Omental fat pad (tissue), 4 donors: ENCODE measurements at places on chromosomes 1 and 21.

GRCh38 chr1:110084227-110085078 lies 14.0 kb upstream of the ALX3 start:
- DNase-seq, result no peak

- no peak for DNase-seq
Observed at GRCh38 chr1:72845381-72845780, 563.0 kb upstream of the NEGR1 start.

DNA sequence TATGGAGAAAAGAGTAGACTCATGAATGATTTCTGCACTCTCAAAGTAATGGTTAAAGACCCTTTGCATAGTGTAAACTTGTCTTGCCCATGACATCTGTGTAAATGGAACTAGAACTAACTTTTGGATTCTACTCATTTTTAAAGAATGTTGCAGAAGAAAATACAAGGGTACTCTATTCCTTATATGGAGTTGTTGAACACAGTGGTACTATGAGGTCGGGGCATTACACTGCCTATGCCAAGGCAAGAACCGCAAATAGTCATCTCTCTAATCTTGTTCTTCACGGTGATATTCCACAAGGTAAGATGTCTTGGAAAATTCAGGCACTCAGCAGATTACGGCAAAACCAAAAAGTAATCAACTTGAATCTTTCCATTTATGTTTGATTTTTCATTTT lies 19.8 kb downstream of the CCT8 start:
- no peak for DNase-seq

- no peak for DNase-seq
Observed at GRCh38 chr1:215475796-215476481, 91.2 kb upstream of the KCTD3 start.

DNA sequence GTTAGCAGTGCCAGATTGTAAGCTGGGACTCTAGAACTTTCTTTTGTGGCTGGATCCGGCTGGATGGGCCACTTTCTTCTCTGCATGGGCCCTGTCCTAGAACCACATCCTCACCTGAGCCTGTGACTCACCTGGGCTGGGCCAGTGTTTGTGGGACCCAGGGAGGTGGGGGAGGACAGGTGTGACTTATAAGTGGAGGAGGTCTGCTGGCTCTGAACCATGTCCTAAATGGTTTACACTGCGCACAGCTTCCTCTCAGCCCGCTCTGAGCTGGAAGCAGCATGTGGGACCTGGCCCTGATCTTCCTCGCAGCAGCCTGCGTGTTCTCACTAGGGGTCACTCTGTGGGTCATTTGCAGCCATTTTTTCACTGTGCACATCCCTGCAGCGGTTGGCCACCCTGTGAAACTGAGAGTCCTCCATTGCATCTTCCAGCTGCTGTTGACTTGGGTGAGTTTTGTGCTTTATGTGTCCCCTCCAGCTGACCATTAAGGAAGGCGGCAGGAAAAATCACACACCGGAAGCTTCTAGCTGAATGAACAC lies at the start of gene AADACL3:
AADACL3 (plus strand) TSS at position 215 of the 542 bp plus-strand sequence; CDS start at position 282, 67 bp downstream.
- DNase-seq, result no peak

DNA sequence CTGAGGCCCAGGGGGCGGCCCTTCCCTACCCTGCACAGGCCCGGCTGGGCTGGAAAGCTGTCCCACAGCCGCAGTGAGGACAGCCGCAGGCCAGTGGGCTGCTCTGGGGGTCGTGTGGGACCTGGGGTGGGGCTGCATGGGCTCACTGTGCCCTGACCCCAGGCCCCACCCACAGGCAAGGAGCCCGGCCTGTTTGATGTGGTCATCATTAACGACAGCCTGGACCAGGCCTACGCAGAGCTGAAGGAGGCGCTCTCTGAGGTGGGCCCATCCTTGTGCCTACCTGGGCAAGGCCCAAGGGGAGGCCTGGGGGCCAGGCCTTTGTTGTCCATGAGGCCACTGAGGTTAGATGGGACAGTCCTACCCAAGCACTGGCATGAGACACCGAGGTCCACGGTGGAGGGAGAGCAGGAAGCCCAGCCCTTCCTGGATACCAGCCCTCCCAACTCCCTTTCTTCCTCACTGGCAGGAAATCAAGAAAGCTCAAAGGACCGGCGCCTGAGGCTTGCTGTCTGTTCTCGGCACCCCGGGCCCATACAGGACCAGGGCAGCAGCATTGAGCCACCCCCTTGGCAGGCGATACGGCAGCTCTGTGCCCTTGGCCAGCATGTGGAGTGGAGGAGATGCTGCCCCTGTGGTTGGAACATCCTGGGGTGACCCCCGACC lies 1.4 kb upstream of the GJC2 start:
- peak; percentile 12 for DNase-seq

- no peak for DNase-seq
Observed at GRCh38 chr1:52558941-52559340, 6.0 kb upstream of the TUT4 start.

- DNase-seq, result no peak
Observed at GRCh38 chr1:28577738-28578536, 14.1 kb upstream of the RAB42 start.

DNA sequence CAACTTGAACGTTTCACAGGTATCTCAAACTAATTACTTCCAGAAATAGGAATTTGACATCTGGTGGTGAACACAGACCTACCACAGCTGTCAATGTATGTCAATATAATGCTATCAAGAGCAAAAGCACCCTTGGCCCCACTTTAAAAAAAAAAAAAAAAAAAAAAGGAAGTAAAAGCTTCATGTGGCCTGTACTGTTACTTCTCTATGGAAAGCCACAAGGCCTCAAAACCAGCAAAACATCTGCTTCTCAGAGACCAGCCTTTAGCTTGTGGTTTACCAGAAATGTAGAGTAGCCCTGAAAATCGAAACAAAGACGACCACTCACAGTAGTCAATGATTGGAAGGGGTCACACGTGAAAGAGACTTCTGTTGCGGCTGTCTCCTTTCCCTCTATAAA lies 109.6 kb downstream of the SLC45A1 start:
- DNase-seq, result no peak

- DNase-seq, result no peak
Observed at GRCh38 chr1:239725933-239726332, 339.6 kb downstream of the CHRM3 start.

GRCh38 chr1:3590139-3590763 lies 21.1 kb downstream of the MEGF6 start:
- DNase-seq, result no peak

DNA sequence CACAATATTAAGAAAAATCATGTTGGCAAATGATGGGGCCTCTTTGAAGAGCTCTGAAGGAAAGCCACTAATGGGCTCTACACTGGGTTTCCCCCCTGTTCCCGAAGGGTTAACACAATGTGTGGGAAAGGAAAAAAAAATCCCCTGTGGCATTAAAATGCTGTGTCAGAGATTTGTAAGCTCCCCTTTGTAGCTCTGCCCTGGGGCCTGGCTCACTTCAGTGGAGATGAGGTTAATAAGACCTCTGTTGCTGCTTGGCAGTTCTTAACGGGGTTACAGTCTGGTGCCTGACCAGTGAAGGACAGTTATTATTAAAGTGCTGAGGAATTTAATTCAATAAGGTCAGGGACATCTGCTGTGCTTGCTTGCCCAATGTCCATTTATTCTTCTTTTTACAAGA lies 129.7 kb upstream of the UBE2U start:
- DNase-seq, result no peak

DNA sequence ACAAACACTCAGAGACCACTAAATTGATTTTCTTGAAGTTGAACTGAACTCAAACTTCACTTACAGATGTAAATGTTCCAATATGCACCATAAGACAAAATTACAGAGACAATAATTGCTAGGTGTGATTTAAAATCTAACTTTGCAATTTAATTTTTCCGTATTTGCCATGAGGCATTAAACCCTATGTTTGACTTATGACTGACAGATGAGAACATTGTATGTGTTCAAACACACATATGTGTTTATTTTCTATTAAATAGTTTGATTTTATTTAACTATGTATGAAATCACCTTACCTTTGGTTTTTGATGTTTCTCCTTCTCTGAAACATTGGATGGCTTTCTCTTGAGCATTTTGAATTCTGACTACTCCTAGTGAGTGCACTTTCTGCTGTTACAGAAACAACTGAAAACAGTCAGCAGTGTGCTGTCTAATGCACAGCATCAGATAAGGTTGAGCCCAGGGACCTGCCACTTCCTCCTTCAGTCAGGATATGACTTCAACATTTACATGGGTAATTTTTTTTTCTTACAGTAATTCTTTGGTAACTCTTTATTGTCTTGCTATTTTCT lies at the start of gene SAMSN1:
SAMSN1 (minus strand) TSS at position 410 of the 575 bp plus-strand sequence; CDS start at position 356, 54 bp downstream.
- DNase-seq, result no peak

DNA sequence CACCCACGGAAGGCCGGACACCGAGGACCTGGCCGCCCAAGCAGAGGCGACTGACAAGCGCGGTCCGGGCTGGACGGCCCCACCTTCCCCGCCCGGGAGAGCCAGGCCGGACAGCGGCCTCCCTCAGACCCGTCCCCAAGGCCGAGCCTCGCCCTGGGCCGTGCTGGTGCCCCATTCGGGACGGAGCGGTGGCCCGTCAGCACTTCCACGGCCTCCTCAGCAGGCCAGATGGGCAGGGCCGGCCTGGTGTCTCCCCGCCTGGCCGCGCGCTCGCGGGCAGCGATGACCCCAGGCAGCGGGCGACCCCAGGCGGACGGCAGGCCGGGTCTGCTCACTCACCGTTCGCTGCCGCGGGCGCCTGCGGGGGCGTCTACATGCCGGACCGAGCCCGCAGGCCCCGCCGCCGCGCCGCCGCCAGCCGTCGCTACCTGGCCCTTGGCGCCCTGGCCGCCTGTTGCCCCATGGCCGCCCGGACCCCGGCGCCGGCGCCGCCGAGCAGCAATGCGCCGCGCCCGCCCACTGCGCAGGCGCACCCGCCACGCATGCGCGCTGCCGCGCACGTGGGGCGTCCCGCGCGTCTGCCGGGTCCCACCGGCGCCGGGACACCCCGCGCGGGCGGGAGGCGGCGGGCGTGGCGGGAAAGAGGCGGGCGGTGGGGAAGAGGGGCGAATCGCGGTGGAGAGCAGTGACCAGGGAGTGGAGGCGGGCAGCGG lies at the start of gene NADK:
NADK (minus strand) TSS at position 521 of the 713 bp plus-strand sequence. CDS start 13,064 bp downstream, outside the sequence.
- no peak for DNase-seq

GRCh38 chr1:240274569-240274968 lies 182.9 kb downstream of the FMN2 start:
- no peak for DNase-seq

GRCh38 chr1:77639056-77639455 lies 43.4 kb downstream of the ZZZ3 start:
- no peak for DNase-seq

- no peak for DNase-seq
Observed at GRCh38 chr1:31005617-31006166, 59.8 kb downstream of the PUM1 start.

- DNase-seq, result no peak
Observed at GRCh38 chr1:38044221-38045215, 2.1 kb downstream of the POU3F1 start.

DNA sequence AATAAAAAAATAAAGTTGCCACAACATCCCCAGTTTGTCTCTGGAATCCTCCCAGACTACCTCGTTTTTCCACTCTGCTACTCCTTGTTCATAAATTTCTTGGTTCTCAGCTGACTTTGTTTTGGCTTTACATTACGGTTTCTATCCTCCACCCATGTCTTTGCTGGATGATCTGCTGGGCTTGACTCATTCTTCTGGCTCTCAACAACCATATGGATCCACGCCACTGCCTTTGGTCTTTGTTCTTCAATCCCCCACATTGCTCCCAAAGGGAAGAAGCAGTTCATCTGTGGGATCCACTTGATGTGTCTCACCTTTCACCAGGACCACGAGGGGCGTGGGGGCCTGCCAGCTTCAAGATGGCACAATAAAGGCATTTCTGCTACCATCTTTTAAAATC lies 67.1 kb upstream of the NBL1 start:
- no peak for DNase-seq

GRCh38 chr1:64754173-64754572 lies 9.3 kb downstream of the RAVER2 start:
- DNase-seq, result no peak

DNA sequence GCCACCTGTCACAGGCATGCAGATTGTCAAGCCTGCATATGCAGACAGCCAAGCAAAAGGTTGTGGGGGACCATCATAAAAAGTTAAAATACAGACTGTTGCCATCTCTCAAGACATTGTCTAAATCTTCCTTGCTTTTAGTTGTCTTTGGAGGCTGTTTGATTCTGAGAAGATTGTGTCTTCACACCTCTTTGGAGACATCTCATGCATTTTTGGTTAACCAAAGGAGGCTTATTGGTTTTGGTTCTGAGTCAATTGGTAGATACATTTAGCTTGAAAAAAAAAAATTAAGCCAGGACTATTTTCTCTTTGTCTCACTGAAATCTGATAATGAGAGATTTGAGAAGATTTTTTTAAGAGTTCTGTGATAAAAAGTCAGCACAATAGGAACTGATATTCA lies 217.6 kb downstream of the LYPLAL1 start:
- no peak for DNase-seq
